Epithelial cell of proximal tubule (primary cell): ENCODE measurements at places on chromosomes 4 and X. TPM values are rescaled to one million over a fixed set of nuclear protein-coding genes. Genes with fewer than 3 reads are reported as not detected.

LUZP4 gene
- total RNA-seq = not detected in 2 replicates

PCDH11X gene
- not detected in 2 replicates for total RNA-seq

LIMCH1 gene
- total RNA-seq = 8.3 and 15.5 TPM in 2 replicates

FGF2 gene
- 11.4 and 17.4 TPM in 2 replicates for total RNA-seq

GLRA3 gene
- not detected in 2 replicates for total RNA-seq

ZCCHC18 gene
- 0.63 and 1.2 TPM in 2 replicates for total RNA-seq

RHOXF1 gene
- not detected in 2 replicates for total RNA-seq

SRPX gene
- total RNA-seq = 32.0 and 37.0 TPM in 2 replicates

ITM2A gene
- total RNA-seq = 0.72 and 6.3 TPM in 2 replicates

CLDN2 gene
- total RNA-seq = 0.06 TPM in 1 of 2 replicates, not detected in the other

GAB1 gene
- total RNA-seq = 5.5 and 12.2 TPM in 2 replicates

BMX gene
- total RNA-seq = not detected in 2 replicates

RNF4 gene
- total RNA-seq = 51.4 and 86.7 TPM in 2 replicates

CAPN6 gene
- 0.36 and 1.2 TPM in 2 replicates for total RNA-seq

ITGB1BP2 gene
- 0.29 and 0.52 TPM in 2 replicates for total RNA-seq

ARMCX1 gene
- 15.5 and 18.3 TPM in 2 replicates for total RNA-seq
